ENCODE measurements at places on chromosomes 11 and 22.

DNA sequence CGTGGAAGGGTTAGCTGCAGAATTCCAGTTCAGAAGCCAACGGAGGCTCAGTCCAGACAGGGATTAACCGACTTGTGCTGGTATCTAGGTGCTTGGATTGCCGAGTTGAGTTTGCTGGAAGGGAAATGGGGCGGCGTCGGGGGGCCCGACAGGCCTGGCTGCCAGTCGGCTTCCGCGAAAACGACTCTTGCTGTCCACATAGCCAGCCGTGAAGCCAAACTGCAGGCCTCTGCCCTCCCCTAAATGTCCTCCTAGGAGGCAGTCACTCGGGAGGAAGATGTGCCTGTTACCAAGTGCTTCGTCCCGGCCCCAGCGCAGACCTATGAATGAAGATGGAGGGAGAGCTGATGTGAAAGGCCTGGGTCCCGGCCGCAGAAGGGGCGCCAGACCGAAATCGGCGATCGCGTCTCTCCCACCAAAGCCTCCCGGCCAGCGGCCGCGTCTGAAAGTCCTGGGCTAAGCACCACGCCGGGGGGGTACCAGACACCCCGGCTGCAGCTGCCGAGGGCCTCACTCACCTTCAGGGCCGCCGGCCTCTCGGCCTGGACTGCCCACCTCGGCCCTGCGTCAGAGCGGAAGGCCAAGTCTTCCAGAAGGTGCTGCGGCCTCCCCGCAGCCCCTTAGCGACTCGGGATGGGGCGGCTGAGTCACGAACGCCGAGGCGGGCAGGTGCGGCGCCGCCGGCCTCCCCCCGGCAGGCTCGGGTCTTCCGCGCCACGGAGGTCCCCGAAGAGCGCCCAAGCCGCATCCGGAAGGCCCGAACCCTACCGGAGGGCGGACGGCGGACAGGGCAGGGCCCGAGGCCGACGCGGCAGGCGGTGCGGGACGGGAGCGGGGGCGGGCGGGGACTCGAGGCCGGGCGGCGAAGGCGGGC, 7.5 kb downstream of the DPAGT1 start:
- peak; percentile 41 for DNase-seq

DNA sequence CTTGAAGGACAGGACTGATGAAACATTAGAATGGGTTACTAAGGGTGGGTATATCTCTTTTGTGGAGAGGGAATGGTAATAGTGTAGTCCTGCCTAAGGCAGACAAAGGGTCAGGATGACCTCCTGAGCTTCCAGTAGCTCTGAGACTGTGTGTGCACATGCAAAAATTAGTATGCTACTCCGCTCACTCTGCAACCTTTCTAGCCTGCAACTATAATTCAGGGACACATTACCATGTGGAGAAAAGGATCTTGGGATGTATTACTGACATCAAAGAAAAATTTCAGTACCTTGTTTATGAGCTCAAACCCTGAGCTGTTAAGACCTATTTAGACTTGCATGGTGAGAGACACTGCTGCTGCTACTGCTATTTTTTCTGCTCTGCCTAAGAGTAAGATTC, 25.4 kb downstream of the LARGE2 start:
- no peak for DNase-seq

- no peak for DNase-seq
Observed at GRCh38 chr11:67015048-67015447, 7.9 kb upstream of the SYT12 start.

GRCh38 chr11:28384418-28384817, 276.2 kb downstream of the METTL15 start:
- no peak for DNase-seq

DNA sequence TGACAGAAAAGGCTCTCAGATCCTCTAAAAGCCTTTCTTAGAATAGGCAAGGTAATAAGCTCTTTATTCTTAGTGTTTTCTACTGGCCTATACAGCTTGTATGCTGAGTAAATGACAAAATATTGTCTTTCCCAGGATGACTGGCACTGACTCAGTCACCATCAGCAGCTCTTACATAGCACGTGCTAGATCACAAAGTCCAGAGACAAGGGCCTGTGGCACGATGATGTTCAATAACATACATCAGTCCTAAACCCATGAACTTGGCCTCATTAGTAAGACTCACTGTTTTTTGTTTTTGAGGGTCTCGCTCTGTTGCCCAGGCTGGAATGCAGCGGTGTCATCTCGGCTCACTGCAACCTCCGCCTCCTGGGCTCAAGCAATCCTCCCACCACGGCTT, 42.7 kb downstream of the CELF1 start:
- no peak for DNase-seq

- DNase-seq = no peak
Observed at GRCh38 chr11:18312663-18313420, 9.1 kb downstream of the HPS5 start.

DNA sequence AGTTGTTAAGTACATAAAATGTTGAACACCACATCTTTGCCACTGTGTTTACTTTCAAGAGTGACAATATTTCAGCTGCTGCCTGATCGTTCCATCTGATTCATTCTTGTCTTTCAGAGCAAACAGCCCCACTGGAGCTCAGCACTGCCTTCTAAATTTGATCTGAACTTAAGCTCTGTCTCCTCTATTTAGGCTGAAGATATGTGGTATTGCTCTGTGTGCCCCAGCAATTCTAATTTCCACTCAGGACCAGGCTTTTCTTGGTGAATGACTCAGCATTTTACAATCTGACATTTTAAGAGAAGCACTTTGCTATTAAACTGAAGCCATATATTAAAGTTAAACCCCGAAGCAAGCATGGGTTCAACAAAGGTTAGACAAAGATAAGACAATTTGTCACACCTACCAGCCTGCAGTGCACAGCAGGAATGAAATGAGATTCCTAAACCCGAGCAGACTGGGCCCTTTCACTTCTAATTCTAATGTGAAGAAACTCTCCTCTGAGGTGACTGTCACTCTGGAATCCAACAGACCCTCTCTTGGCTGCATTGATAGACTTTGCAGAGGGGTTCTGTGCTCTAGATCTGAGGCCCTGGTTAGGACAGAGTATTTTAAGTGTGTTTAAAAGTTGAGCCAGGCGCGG, 41.7 kb upstream of the PLET1 start:
- DNase-seq = no peak

DNA sequence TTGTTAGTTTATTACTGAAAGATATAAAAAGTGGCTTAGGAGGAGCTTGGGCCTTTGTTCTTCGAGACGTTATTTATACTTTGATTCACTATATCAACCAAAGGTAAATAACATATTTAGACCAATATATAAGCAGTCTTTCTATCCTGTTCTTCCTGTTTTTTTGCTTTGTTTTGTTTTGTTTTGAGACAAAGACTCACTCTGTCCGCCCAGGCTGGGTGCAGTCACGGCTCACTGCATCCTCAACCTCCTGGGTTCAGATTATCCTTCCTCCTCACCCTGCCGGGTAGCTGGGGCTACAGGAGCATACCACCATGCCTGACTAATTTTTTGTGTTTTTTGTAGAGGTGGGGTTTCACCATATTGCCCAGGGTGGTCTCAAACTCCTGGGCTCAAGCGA, 66.8 kb downstream of the ATM start:
- no peak for DNase-seq

DNA sequence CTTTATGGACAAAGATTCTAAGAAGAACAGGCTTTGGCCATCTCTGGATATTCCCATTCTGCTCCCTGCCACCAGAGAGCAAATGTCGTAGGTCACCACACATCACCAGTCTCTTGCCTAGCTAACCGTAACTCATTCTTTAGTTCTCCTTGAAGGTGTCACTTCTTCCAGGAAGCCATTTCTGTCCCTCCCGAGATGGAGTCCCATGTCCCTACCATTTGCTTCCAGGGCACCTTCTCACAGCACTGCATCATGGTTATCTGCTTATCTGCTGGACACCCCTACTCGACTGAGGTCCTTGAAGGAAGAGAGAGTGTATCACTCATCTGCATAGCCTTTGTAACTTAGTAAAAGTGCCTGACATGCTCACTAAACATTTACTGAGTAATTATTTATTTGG, 47.6 kb downstream of the FAM83F start:
- no peak for DNase-seq

- no peak for DNase-seq
Observed at GRCh38 chr11:88183233-88183632, 8.0 kb upstream of the RAB38 start.

DNA sequence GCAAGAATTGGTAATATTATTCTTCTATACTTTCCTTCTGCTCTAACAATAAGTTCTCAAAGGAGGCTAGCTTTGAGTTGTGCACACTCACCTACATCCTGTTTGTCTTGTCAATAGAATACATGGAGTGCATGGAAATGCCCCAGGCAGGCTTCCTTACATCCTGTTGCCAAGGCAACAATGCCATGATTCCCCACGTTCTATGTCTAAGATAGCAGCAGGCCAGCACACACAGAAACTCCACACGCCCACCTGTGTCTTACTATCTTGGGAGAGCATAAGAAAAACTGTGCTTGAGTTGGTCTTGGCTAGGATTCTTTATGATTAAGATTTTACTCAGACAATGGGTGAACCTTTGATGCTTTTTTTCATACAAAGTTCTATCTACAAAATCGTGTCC, 379.2 kb downstream of the AASDHPPT start:
- DNase-seq = no peak

- DNase-seq = no peak
Observed at GRCh38 chr22:46561435-46561905, 24.1 kb upstream of the CELSR1 start.

DNA sequence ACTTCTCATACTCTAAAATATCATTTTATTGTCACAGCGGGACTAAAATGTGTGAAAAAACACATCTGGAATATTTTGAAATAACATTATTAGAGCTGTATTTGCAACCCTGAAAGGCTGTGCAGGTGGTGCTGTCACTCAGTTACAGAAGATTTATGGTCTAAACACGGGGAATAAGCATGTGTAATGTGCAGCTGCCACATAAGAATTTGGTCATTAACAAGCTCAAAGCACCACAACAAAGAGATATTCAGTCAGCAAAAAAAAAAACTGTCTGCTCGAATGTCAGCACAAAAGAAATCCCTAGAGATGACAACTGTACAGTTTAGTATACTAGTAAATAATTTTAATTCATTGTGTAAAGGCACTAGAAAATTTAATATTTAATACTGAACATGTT, 31.3 kb downstream of the TMEM123 start:
- no peak for DNase-seq

DNA sequence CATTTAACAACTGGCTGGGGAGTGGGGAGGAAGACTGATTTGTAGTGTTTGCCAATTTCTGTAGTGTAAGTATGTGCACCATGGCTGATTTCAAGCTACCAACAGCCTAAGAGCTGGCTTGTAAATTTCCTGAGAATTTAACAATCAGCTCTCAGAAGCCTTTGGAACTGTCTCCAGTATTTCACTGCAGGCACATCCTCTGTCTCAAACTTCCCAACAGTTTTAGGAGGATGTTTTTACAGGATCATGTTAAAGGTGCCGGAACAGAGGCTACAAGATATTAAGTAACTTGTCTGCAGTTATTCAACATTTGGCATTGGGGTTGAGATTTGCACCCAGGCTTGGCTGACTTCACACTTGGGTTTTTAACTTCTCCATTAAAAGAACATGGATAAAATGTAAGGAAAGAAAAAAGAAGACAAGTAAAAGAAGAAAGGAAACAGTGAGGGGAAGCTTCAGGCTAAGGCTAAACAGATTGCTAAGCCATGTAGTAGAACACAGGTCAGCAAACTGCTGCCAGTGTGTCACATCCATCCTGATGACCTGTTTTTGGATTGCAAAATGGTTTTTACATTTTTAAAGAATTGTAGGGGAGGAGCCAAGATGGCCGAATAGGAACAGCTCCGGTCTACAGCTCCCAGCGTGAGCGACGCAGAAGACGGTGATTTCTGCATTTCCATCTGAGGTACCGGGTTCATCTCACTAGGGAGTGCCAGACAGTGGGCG, 204.8 kb upstream of the SESN3 start:
- no peak for DNase-seq

DNA sequence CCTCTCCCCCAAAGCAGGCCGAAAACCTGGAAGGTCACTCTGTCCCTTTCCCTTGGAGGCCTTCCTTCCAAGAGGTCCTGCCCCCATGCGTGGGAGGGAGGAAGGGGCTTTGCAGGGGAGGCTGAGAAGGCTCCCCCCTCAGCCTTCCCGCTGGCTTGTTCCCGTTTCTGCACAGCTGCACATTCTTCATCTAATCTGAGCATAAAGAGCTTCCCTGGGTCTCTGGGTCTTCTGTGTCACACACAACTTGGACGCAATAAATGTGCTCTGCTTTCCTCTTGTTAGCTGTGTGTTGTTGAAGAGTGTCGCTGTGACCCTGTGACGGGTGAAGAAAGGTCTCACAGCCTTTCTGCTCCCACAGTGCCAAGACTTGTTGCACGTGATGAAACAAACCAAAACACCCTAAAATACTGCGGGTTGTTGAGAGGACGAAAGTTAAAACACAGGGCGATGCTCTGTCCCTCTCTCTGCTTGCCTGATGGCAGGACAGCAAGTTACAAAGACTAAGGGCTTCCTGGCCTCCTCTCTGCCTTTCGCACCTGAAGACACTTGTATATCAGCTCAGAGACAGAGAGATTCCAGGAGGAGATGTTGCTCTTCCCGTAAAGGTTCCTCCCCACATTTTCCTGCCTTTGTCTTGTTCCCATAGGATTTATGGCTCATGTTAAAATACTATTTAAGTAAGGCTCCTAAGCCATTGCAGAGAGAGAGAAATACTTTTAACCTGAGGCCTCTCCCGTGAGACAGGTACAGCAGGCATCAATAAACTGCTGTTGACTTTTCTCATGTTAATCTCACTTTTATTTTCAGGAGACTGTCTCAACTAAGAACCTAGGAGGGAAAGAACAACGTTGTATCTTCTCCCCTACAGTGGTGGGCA, 15.4 kb upstream of the IFITM3 start:
- DNase-seq = no peak
